ENCODE measurements at places on chromosomes 6 and 20.

DNA sequence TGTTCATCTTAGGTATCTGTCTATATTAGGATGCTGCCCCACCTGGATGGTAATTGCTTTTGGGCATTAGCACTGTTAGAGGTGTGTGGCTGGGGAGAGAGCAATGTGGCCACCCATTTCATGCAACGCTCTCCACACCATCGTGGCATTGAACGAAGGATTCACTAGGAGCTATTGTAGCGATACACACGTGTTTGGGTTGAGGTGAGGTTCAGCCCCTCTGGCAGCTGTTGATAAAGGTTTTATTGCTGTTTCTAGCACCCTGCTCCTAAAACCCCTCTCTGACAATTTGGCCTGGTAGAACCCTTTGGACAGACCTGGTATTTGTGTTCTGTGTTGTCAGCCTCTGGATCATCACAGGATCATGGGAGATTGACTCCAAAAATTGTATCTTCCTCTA is 280.9 kb downstream of the PRL start:
- DNase-seq, result no peak

- no peak for DNase-seq
Measured at GRCh38 chr6:121436960-121437850, 1.8 kb downstream of the GJA1 start.

GRCh38 chr6:166614589-166614988 is 12.5 kb downstream of the RPS6KA2 start:
- DNase-seq, result no peak

DNA sequence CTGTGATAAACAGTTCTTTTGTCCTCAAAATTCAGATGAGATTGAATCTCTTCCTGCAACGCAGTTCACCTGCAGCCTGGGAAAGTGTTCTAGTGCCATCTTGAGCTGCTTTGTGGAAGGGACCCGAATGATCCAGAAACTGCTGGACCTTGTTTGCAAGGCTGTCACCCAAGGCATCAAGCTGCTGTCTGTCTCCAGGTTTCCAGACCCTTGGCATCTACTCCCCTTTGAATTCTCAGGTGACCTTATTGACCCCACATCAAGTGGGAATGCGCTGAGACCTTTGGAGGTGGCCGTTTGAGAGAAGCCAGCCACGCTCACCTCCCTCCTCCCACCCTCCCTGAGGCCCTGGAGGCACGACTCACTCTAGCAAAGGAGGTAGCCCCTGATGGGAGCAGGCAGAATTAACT is 112.5 kb downstream of the EDN3 start:
- DNase-seq, result no peak

GRCh38 chr20:37526238-37526838 is 1.3 kb downstream of the BLCAP start:
- DNase-seq, result no peak

DNA sequence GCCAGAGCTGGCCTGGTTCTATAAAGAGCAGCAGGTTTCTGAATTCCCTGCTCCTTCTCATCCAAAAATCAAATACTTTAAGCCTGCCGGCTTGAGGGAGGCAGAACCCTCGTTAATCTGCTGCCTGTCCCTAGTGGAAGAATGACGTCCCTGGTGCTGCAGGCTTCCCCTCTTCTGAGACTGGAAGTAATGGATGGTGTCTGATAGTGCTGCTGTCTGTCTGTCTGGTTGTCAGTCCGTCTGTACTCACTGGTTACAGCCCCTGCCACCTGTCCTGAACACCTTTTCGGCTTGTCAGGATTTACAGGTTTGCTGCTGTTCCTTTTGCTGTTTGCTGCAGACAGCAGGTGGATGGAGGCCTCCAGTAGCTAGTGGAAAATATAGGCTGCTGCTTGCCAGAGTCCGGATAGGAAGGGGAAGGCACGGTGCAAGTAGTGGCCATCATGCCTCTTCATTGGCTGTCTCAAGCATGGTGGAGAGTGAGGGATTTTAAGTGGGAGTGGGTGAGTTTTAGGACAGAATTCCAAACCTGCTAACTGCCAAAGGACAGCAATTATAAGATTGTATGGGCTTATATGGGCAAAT is 2.5 kb downstream of the RIMS1 start:
- no peak for DNase-seq

DNA sequence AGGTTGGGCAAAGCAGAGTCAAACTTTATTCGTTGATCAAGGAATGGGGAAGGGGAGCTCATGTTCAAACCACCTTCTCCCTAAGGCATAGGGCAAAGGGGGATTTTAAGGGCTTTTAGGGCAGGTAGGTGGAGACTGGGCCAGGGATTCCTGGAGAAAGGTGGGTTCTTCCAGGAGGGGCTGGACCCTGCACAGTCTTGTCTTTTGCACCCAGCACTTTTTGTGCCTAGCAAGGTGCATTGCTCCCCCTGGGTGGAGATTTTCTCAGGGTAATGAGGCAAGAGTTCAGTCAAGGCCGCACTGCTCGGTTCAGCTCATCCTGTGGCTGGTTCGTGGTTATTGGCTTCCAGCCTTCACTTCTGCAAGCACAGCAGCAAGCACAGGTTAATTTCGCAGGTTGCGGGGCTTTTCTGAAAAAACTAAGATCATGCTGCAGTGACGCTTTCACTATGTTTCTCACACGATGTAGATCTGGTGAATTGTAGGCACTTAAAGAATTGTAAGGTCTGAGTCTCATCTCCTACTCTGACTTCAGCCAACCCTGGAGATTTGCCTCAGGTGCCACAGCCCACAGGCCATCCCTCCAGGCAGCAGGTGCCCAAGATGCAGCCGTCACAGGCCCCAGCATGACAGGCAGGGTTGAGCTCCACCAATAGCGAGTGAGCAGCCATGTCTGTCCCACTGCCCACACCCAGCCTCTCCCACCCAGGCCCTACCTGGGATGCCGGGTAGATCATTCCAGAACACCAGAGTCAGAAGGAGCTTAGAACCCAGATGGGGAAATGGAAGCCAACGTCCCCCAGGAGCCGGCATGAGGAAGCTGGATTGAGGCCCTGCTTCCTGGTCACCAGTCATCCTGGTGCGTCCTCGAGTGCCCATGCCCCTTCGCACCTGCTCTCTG is 37.1 kb downstream of the SUN5 start:
- DNase-seq, result no peak

GRCh38 chr6:147378819-147379218 is 129.7 kb upstream of the SAMD5 start:
- DNase-seq, result no peak

- no peak for DNase-seq
Measured at GRCh38 chr20:3068986-3069900, 2.2 kb upstream of the OXT start.

- peak; percentile 76 for DNase-seq
Measured at GRCh38 chr6:16681260-16681873, 79.9 kb downstream of the ATXN1 start.

DNA sequence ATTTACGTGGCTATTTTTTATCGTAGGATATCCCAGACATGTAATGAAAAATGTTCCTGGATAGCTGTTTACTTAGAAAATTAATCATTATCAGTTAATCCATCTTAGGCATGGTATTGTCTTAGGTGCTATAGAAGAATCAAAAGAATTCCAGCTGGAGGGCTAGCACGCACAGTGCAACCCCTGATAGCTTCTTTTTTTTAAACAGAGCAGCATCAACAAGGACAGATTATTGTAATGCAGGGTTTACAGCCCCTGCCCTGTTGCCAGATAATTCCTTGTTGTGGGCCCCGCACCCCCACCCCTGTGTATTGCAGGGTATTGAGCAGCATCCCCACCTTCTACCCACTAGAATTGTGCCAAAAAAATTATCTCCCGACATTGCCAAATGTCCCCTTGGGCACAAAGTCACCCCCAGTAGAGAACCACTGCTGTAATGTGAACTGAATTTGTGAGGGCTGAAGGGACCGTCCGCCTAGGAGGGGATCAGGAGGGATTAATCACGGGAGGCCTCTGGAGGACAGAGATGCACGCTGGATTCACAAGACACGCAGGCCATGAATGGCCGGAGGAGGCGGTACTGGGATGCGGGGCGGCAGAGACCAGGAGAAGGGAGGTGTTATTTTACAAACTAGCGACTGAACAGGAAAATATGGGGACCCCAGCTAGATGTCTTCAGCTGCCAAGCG is 174.6 kb downstream of the ZDHHC14 start:
- no peak for DNase-seq

DNA sequence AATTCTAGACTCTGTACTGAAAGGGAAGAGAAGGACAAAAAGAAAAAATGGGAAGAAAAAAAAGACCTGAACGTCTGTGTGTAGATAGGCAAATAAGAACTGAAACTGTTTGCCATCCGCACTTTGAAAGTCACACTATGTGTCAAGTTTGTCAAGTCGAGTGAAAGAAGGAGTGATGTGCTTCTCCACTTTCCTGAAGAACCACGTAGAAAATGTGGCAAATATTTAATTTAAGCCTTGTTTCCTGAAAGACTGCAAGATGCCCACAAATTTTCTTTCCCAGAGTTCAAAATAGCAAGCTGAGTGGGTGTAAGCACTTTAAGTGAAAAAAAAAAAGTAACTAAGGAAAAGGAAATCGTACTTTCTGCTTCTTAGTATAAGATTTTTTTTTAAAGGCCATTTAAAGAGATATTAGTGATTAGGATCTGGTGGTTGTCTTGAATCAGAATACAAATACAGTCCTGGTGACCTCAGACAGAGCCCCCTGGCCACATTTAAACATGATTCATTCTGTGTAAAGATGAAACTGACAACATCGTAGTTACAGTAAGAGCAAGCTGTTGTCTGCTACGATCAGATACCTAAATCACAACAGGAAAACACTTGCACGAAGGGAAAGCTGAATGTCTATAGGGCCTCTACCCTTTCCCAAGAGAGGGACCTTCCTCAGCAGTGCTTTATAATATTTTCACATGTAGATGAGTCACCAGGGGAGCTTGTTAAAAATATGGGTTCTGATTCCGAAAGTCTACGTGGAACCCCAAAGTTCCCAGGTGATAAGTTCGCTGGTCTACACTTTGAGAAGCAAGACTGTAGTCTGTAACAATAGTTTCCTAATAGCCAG is 102.3 kb downstream of the HIVEP2 start:
- DNase-seq, result no peak

DNA sequence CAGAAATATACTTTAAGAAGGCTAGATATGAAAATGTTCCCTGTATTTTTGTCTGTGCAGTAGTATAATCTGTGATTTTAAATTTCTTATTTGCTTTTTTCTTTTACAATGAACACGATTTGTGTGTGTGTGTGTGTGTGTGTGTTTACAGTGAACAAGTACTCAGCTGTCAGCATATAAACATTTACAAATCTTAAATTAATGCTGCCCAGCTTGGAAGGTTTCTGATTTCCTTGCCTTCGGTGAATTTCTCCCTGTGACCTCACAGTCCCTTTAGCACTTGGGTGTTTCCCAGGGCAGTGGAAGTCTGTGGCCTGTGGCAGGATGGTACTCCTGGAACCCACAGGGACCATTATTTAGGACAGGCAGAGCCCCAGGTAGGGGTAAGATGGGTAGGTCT is 37.6 kb downstream of the TXLNB start:
- no peak for DNase-seq

DNA sequence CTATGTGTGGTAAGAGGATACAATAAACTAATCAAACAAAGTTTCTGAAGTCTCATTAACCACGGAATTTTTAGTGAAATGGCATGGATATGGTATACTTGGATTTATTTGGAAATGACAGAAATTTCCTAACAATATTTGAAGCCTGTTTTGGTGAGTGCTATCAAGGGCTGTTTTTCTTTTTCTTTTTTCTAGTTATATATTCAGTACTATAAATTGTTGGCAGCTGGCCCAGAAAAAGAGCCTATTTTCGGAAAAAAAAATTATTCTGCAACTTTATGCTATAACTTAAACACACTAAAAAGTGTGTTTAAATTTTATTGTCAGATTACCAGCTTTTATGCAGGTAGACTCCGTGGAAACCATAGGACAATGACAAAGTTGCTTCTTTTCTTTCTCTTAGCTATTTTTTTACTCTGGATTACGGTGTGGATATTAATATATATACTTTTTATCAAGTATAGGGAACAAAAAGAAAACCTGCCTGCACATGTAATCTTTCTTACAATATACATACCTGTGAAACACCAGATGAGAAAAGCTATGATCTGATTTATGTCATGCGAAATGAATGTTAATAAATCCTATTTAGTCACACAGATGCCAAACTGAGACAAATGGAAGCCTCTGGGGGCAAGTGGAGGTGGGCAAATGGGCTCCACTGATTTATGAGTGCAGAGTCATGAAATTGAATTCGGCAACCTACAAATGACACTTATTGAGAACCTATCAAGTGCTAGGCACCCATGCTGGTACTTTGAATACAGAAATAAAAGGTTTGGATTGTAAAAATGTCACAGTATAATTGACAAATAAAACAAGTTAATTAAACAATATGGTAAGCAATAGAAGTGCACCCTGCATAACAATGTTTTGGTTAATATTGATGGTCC is 919.5 kb upstream of the FLRT3 start:
- DNase-seq, result no peak

GRCh38 chr6:72322771-72323170 is 299.1 kb upstream of the KCNQ5 start:
- no peak for DNase-seq

GRCh38 chr6:140609956-140610355 is 1235.5 kb upstream of the CITED2 start:
- no peak for DNase-seq

- DNase-seq, result no peak
Measured at GRCh38 chr6:51616243-51616642, 471.2 kb downstream of the PKHD1 start.

DNA sequence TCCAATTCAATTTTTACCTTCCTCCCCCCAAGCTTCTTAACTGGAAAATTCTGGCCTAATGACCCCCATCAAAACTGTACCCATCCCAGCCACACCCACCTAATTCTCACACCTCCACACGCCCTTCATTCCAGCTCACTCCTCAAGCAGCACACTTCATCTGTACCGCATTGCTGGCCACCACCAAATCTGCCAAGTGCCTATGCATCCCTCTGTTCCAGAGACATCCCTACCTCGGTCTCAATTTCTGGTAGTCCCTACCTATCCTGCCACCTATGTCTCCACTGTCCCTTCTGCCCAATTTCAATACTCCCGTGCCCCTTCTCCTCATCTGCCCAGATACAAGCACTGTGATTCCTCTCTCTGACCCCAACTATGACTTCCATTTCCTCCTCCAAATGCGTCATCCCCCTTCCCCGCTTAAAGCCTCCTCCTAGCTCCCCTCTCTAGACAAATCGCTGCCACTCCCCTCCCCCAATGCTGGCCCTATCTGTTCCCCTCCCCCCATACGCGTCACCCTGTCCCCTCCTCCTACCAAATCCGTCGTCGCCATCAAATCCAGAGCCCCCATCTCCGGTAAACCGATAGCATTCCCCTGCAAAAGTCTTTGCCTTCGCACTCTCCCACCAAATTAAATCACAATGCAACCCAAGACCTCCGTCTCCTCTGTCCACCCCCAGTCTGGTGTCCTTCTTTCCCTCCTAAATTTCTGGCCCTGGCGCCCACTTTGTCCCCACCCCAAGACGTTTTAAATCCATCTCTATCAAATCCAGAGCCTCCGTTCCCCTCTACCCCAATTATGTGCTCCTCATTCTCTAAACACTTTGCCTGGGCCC is 1.2 kb downstream of the MTCH1 start:
- peak; percentile 28 for DNase-seq

GRCh38 chr6:84425971-84426705 is 198.7 kb upstream of the CEP162 start:
- DNase-seq, result no peak

DNA sequence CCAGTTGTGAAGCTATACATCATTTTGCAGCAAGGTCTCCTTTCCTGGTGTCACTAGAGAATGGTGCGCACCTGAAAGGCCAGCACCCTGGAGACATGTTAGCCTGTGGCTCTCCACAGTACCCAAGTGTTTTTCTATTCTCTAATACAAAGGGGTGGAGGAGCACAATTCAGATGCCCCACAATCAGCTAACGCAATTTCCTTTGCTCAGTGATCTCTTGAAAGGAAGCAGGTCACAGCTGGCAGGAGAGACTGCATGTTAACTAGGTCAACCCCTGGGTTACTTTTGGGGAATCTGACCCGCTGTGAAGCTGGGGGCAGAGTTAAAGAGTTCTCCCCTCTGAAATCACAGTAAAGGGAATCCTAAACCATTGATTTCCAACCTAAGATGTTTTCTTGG is 92.5 kb downstream of the B3GAT2 start:
- no peak for DNase-seq

Measured in AG04449 (cell line).